ENCODE measurements at places on chromosomes 1 and 21.

GRCh38 chr1:83671586-83671985 lies 327.3 kb downstream of the TTLL7 start:
- no peak for DNase-seq

DNA sequence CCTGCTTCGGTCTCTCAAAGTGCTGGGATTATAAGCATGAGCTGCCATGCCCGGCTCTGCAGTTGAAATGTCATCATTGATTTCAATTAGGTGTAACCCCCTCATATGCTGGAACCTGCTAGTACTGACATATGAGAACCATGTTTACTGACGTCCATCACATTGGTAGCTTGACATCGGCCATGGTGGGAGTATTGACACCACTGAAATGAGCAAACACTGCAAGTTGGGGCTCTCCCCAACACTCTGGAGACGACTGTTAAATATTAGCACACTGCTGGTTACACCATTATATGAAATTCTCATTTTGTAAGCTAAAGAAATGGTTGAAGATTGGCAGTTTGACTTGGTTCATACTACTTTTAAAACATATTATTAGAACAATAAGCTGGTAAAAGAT lies 63.7 kb downstream of the CNST start:
- DNase-seq = no peak

GRCh38 chr1:74485622-74486021 lies 26.8 kb downstream of the LRRC53 start:
- no peak for DNase-seq

GRCh38 chr1:53197291-53198200 lies 922 bp downstream of the CPT2 start:
- DNase-seq = no peak

Data from NCI-H1417 treated with DMSO at 0.1 percent for 48 hours (cell line).